ENCODE measurements at places on chromosomes 7 and 10.

GRCh38 chr7:70779321-70779720, 352.6 kb upstream of the GALNT17 start:
- no peak for DNase-seq

DNA sequence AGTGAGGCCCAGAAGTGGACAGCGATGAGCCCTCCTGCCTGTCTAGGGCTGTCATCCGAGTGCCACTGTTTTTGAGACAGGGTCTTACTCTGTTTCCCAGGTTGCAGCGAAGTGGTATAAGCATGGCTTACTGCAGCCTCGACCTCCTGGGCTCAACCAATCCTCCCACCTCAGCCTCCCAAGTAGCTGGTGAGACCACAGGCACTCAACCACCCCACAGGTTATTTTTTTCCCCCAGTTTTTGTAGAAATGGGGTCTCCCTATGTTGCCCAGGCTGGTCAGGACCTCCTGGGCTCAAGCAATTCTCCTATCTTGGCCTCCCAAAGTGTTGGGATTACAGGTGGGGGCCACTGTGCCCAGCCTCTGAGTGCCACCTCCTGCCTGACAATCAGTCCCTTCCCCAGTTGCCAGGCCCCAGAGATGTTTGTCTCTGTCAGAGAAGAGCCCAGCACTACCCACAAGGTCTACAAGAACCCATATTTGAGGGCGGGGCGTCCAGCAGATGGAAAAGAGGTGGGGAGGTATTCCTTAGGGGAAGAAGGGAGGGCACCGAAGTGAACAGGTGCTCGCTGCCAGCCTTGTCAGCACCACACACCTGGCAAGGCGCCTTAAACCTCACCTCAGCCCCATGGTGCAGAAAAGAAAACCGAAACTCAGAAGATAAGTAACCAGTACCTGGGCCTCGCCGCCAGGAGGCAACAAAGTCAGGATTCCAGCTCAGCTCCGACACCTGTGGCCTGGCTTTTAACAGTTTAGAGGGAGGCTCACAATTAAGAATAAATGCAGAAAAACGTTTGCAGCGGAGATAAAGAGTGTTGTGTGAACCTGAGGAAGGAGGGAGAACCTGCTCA, 77.4 kb upstream of the ANLN start:
- DNase-seq: no peak

GRCh38 chr10:32205670-32206069, 141.3 kb downstream of the EPC1 start:
- peak; percentile 3 for DNase-seq

GRCh38 chr10:132374176-132374575, 22.8 kb upstream of the PWWP2B start:
- no peak for DNase-seq

DNA sequence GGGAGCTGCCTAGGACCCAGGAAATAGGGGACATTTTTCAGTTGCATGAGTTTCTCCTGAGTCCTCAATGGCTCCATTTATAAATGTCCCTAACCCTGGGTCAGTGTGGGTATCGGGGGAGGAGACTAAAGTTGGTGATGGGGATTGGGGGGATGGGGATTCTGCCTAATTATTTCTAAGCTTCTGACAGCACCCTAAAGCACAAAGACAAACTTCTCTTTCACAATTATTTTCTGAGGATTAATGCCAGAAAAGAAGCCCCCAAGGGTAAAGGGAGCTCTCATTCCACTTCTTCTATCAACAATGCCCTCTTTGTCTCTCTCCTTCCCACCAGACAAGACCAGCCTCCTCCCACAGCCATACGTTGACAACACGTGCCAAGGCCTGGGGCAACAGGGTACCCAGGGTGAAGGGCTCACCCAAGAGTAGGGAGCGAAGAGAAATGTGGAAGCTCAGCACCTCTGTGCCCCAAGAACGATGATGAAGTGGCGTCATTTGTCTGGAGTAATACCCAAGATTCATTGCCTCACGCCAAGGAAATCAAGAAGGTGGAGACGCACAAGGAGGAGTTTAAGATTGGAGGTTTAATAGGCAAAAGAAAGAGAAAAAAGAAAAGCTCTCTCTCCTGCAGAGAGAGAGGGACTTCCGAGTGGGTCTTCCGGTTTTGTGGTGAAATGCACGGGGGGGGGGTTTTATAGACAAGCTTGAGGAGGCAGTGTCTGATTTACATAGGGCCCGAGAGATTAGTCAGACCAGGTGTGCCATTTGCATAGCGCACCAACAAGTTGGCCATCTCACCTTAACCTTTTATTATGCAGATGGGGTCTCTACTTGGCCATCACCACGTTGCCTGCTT, 14.4 kb upstream of the GJC3 start:
- no peak for DNase-seq

GRCh38 chr7:69228212-69228811, 370.0 kb upstream of the AUTS2 start:
- no peak for DNase-seq

DNA sequence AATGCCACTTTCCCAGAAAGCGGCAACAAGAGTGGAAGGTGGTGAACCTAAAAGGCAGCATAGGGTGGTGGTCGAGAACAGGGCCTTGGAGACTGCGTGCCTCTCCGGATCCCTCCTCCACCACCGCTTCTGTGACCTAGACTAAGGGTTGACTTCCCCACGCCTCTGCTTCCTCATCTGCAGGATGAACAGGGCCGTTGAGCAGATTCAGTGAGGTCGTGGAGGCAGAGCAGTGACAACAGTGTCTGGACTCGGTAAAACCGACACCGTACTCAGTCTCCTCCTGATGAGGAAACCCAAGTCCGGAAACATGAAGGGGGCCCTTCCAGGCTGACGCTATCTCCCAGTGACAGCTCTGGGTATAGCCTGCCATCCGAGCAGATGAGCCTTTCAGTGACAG, 162.6 kb downstream of the CELF2 start:
- DNase-seq: no peak

DNA sequence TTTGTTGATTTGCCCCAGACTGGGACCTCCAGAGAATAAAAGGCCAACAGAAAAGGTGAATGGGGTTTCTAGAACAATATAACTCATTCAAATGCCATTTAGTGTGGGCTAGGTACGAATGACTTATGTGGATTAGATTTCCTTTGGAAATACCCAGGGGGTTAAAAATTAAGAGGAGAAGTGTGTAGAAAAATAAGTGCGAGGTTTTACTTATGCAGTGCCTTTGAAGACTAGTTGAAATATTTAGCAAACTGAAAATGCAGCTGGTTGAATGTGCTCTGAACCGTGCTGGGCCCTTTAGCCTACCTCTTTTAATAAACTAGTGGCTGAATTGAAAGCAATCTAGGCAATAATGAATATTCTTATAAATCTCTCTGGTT, 180.6 kb downstream of the LRMDA start:
- peak; percentile 50 for DNase-seq

DNA sequence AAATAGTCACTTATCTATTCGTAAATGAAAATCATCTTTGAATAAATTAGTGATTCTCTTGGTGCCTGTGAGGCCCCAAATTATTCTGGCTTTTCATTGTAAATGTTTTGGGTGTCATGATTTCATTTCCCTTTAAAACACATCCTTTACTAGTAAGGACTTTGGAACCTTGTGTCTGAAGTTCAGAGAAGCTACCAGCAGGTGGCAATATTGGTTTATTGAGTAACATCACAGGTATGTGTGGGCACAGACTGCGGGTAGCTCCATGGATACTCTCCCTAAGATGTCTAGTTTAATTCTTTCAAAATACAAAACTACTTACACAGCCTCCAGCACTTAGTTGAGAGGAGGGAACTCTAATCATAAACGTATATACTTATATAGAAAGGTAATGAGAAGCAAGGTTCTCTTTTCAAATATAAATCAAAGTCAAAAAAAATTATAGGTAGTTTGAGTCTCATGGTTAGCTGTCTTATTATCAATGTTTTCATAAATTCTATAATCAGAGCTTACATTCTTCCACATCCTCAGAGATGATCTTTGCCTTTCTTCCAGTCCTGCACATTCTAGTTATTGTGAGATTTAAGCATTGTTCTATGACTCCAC, 449.6 kb downstream of the GRM8 start:
- peak; percentile 72 for DNase-seq

- no peak for DNase-seq
Observed at GRCh38 chr7:111638078-111638477, 75.8 kb upstream of the IMMP2L start.

- DNase-seq: no peak
Observed at GRCh38 chr10:62062752-62063512, 161.4 kb downstream of the ARID5B start.

DNA sequence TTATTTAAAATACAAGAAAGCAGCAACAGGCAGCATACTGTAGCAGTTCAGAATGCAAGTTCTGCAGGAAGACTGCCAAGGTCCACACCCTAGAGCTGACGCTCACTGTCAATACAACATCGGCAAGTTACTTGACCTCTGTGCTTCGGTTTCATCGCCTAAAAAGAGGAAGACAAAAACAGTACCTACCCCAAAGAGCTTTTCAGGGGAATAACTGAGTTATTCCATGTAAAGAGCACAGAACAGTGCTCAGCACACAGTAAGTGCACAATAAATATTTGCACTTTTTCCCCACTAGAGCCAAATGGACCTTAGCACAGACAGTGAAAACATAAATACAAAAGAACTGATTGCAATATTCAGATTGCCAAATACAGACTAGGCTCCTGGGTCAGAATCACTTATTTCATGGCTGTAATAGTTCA, 88.6 kb downstream of the USP6NL start:
- no peak for DNase-seq

- DNase-seq: no peak
Observed at GRCh38 chr10:92562424-92562823, 11.5 kb downstream of the IDE start.

DNA sequence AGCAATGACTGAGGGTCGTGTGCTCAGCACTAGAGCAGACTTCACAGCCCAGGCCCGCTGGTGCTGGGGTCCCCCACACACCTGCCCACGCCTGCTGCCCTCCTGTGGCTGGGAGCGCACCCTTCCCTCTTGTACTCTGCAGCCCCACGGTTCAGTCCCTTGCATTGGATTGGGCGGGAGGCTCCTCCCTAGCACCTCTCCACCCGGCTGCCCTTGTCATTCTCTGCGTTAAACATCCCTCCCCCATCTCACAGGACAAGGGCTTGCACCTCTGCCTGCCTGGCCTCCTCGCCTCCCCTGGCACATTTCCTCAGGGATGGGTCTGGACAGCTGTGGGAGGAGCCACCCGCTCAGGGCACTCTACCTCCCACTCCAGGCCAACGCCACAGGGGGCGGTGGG, 68.6 kb downstream of the ALOX5 start:
- no peak for DNase-seq

DNA sequence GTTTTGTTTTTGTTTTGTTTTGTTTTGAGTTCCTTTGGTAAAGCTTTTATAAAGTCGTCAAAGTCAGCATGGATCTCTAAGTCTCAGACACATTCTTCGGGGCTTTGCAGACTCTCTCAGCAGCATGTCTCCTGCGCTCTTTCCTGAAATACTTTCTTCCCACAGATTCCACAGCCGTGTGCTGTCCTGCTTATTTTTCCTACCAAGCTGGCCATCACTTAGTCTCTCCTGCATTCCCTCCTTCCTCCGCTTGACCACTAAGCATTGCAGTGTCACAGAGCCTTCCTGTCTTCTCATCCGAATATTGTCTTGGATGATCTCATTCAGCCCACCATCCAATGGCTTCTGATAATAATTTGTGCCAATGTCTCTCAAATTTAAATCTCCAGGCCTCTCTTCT, 434.3 kb upstream of the C7orf33 start:
- DNase-seq: no peak

DNA sequence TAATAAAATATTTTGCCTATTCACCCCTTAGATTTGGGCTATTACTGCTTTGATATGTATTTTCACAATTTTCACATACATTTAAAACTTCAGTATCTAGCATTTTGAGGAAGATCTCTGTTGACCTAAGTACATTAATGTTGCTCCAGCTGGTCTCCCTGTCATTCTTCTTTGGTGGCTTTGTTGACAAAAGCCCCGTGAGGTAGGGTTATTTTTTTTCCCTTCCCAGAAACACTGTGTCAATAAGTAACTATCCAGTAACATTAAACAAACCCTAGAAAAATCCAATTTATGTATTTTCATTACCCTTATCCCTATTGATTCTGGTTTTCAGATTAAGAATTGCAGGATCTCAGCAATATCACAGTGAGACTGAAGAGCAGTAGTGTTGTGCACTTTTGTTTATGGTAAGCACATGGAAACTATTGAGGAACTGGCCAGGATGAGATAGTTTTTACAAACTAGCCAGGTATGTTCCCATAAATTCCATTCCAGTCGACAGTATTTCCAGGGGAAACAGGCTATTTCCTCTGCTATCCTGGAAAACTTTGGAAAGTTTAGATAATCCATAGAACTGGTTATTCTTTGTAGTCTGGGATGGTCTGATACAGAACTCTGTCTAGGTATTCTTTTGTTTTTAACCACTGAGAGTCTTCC, 198.2 kb downstream of the PON1 start:
- no peak for DNase-seq

GRCh38 chr7:92366730-92367129, 80.6 kb upstream of the GATAD1 start:
- DNase-seq: no peak

DNA sequence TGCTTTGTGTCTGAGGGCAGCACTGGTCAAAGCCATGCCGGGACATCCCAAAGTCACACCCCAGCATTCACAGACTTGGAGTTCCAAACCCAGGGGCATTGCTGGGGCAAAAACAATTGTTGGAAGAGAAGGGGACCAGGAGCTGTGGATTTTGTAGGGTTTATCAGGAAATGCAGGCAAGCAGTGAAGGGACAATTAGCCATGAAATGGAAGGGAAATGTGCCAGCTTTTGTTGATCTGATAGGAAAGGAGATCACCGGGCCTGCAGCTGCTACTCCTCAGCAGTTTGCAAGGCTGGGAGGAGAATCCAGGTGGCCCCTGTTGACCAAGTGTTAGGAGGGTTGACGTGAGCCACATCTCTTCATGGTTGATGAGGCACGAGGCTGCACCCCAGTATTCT, 2.5 kb upstream of the BRI3 start:
- DNase-seq: no peak

- no peak for DNase-seq
Observed at GRCh38 chr7:68542831-68543230, 1055.4 kb upstream of the AUTS2 start.

GRCh38 chr10:132915411-132915810, 27.0 kb downstream of the CFAP46 start:
- DNase-seq: no peak

DNA sequence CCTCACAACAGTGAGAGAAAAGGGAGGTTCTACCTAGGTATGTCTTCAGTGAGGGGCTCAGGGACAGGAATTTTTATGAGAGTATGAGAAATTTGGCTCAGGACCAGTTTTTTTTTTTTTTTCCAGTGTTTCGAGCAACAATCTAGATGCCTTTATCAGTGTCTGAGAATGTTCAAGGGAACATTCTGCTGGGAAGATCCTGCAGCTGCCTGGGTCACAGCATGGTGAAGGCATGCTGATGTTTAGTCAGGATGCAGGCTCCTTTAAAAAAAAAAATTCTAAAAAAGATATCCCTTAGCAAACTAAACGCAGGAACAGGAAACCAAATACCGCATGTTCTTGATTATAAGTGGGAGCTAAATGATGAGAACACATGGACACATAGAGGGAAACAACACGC, 31.0 kb downstream of the SBDS start:
- no peak for DNase-seq

- no peak for DNase-seq
Observed at GRCh38 chr7:5624386-5625365, 156.8 kb downstream of the RNF216 start.

GRCh38 chr7:139738101-139738489, 39.7 kb downstream of the HIPK2 start:
- DNase-seq: no peak
